K562 (cell line): ENCODE measurements at places on chromosomes 6 and 20.
A peak's percentile ranks its signal among the peaks of the same experiment; 100 is the strongest.

DNA sequence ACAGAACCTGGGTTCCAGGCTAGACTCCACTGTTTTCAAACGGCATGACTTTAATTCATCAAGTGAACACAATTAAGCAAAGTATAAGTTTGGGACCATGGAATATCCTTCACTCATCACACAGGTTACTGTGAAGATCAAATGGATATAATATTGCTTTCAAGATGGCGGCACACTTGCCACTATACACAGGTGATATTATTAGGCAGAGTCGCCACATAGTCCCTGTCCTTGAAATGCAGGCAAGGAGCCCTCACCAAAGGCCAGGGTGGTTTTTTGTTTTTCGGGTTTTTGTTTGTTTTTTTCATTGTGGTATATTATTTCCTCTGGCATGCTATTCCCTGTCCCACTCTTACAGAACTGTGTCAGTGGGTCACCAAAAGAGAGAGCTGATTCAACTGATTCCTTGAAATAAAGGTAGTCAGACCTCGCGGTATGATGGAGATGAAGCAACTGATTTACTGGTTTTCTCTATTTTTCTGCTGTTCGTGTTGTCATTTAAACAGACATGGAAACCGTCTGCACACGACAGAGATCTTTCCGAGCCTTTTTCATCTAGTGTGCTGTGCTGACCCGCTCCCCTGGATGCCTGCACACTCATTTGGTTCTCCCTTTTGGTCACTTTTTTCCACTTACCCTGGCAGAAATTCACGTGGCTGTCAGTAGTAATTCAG is 29.7 kb downstream of the MYB start:
- no peak for DNase-seq

GRCh38 chr6:145009711-145010110 is 724.6 kb downstream of the UTRN start:
- no peak for DNase-seq

DNA sequence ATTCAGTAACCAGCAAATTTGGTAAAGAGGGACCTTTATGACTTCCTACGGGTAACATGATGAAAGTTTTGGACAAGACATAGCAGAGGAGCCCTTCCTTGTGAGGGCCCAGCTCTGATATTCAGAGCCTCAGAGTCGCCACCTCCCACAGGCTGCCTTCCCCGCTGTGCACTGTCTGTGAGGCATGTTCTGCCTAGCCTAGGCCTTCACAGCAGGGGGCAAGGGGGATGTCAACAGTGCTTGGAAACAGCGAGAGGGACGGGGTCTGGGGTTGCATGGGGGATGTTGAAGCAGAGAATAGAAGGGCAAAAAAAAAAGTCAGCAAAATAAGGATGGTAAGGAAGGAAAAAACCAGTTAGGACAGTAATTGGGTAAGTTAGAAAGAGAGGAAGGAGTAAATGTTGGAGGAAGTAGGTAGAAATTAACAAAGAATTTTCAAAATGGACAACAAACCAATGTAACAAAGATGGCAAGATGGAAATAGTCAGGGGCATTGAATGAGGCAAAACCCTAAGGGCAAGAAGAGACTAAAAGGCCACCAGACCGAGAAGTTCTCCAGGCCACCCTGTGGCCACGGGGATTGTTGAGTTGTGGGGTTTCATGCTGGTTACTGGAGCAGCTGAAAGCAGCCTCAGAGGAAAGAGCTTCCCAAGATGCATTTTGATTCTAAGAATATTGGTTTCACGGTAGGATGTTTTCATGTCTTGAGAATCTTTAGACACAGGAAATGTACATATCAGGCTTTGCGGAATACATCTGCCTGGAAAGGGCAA is 139.8 kb downstream of the LY86 start:
- no peak for DNase-seq

GRCh38 chr6:108175592-108176279 is 9.9 kb downstream of the NR2E1 start:
- peak; percentile 52 for DNase-seq

- DNase-seq = no peak
These were observed 71.1 kb downstream of the TASP1 start for GRCh38 chr20:13567663-13568062.

GRCh38 chr6:130946076-130946475 is 117.0 kb downstream of the EPB41L2 start:
- no peak for DNase-seq

DNA sequence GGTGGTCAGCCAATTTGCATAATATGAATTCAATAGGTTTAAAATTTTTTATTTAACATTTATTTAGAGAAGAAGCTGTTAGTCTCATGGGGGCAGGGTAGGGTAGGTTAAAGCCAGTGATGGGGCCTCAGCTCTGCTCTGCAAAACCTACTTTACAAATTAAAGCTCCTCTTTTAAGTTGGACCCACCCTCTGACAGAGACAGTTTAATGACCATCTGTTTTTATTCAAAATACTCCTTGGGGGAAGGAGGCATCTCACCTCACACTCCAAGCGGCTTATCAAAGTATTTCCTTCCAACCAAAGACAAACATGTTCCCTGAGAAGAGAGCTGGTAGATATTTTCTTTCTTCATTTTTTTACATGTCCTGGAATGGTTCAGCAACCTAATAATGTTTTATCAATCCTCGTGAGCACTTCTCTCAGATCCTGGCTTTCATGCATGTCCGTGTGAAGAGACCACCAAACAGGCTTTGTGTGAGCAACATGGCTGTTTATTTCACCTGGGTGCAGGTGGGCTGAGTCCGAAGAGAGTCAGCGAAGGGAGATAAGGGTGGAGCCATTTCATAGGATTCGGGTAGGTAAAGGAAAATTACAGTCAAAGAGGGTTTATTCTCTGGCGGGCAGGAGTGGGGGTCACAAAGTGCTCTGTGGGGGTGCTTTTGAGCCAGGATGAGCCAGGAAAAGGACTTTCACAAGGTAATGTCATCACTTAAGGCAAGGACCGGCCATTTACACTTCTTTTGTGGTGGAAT is 184.7 kb downstream of the GJA1 start:
- no peak for DNase-seq

DNA sequence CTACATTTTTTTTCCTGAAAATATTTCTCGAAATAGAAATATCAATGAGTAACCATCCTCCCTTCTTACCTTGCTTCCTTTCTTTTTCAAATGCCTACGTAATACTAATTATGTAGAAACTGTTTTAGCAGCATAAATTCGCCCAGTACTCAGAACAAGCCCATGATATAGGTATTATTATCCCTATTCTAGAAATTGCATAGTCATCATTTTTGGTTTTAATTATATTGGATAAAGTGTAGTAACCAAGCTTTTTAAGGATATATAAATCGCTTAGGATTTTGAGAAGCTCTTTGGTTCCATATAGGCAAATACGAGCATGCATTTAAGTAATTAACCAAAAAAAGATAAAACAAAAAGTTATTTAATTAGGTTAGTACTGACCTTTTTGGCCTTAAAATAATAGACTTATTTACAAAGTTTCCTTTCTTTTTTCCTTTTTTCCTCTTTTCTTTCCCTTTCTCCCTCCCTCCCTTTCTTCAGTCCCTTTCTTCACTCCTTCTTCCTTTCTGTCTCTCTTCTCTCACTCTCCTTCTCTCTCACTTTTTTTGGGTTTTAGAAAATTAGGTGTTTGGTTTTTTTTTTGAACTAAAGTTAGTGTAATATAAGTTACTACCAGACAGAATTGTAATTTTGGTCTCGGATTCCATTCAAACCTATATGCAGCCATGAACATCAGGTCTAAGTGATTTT is 457.7 kb downstream of the RFPL4B start:
- no peak for DNase-seq

- peak; percentile 31 for DNase-seq
These were observed 32.7 kb upstream of the MAP7 start for GRCh38 chr6:136582711-136583471.

DNA sequence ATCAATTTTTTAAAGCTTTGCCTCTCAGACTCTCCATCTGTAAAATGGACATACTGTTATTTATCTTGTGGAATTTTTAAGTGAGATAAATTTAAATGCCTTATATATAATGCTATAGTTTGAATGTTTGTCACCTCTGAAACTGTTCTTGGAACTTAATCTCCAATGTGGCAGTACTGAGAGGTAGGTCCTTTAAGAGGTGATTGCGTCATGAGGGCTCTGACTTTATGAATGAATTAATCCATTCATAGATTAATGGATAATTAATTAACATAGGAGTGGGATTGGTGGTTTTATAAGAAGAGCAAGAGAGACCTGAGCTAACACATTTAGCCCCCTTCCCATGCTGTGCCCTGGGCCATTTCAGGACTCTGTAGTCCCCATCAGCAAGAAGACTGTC is 326.3 kb upstream of the TSHZ2 start:
- no peak for DNase-seq

- no peak for DNase-seq
These were observed 556 bp downstream of the NKX2-4 start for GRCh38 chr20:21396599-21397340.

- DNase-seq = peak; percentile 37
These were observed at the start of gene VIP for GRCh38 chr6:152750694-152751093. Gene VIP (plus strand): TSS chr6:152750797. CDS start chr6:152752178, 1,381 bp downstream.

DNA sequence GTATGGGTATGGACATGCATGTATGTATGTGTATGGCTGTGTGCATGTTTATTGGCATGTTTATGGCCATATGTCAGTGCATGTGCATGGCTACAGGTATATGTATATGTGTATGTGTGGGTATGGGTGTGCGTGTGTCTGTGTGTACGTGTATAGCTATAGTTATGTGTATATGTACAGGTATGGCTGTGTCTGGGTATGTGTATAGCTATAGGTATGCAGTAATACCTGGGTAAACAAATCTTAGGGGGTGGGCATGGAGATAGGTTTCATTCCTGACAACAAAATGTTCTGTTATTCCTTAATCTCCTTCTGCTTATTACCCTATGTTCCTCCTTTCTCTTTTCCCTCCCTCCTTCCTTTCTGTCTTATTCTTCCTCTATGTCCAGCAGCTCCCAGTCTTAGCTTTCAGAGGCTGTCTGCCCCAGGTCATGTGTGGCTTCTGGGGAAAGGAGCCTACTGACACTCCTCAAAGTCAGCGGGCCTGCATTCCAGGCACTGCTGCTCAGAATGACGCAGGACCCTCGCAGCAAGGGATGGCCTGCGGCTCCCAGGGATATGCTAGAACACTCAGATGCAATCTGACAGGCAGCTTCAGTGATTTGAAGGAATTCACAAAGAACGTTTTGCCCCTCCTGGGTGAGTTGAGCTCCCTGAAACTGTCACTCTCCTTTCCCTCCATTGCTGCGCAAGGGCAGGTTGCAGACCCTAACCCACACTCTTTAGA is 139.3 kb upstream of the PHACTR1 start:
- DNase-seq = no peak

- no peak for DNase-seq
These were observed 14.1 kb downstream of the HUS1B start for GRCh38 chr6:642805-643204.
